ENCODE measurements at places on chromosomes 6 and 20. TPM values are rescaled to one million over a fixed set of nuclear protein-coding genes. Genes with fewer than 3 reads are reported as not detected.

The TGM3 gene
- total RNA-seq: 626 TPM

The BPI gene
- total RNA-seq: not detected

The C6orf132 gene
- total RNA-seq: 175 TPM

The ARFGAP1 gene
- 33.9 TPM for total RNA-seq

The GSTA3 gene
- not detected for total RNA-seq

The MYB gene
- 3.5 TPM for total RNA-seq

The LSM2 gene
- 70.8 TPM for total RNA-seq

The PTK6 gene
- total RNA-seq: 40.8 TPM

The HFE gene
- total RNA-seq: 2.9 TPM

The POPDC3 gene
- not detected for total RNA-seq

The LTV1 gene
- total RNA-seq: 21.1 TPM

GRCh38 chr20:59025511-59025910, 6.3 kb downstream of the TUBB1 start:
- no peak for DNase-seq

GRCh38 chr6:154595538-154595937, 85.1 kb upstream of the CNKSR3 start:
- no peak for DNase-seq

DNA sequence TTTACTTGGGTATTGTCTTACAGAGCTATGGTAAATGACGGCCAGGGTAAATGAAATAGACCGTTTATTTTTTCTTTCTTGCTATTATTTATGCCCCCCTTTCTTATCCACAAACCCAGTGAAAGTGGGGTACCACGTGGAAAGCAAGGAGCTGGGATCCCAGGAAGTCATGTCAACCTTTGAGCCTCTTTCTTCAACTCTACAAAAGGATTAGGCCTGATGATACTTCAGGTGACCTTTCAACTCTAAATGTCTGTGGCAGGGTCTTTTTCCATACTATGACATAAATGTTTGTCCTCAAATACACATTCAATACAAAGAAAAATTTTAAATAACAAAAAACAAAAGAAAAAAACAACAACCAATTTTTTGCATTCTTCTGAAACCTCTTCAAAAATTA, 291.4 kb downstream of the ADGB start:
- DNase-seq: no peak

DNA sequence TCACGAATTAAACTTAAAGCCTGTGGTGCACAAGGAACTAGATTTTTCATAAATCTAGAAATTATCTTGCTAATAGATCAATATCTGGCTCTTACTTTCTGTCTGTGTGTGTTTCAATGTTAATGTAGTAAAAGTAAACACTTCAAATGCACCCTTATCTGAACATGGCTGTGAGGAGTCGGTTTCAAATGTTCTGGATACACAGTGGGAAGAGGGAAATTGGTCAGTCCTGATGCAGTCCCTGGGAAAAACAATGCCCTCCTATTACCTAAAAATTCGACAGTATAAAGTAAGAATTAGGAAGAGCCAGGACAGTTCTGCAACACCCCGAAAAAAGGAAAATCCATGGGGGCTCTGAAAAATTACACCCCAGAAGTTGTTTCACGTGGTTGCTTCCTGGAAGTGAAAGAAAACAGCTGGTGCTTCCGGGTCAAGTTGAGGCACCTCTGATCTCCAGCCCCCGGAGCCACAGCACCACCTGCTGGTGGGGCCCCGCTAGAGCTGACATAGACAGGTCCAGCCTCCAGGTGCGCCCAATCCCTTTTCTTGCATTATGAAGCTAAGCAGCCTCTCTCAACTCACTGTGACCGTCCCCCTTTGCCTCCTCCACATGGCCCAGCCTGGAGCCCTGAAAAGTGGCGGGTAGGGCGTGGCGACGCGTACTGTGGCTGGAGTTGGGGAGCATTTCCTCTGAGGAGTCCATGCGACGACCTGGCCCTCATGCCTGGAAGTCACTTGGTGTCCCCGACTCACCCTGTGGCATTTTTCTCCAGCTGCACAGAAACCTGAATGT, 8.3 kb downstream of the SEMG2 start:
- DNase-seq: no peak

- no peak for DNase-seq
These were observed 864.5 kb upstream of the MAN1A1 start for GRCh38 chr6:120214088-120214499.

DNA sequence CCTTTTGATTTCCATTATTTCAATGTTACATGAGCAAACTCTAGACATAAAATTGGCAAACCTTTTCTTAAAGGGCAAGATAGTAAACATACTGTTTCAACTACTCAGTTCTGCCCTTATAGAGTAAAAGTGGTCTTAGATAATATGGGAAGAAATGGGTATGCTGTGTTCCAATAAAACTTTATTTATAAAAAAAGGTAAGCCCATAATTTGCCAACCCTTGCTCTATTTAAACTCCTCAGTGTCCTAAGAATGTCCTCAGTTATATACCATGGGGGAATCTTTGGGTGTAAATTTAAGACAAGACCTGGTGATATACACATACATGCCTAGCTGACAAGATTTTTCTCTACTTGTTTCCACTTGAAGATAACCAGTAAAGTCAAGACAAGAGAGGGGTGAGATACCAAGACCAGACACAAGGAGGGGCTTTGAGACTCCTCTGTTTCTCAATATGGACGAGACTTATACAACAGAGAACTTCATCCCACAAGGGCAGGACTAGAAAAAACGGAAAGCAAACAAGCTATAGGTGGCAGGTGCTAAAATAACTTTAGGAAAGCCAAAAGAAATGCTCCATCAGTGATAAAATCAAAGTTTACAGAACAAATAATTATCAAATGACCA, 10.5 kb downstream of the SNX3 start:
- no peak for DNase-seq

DNA sequence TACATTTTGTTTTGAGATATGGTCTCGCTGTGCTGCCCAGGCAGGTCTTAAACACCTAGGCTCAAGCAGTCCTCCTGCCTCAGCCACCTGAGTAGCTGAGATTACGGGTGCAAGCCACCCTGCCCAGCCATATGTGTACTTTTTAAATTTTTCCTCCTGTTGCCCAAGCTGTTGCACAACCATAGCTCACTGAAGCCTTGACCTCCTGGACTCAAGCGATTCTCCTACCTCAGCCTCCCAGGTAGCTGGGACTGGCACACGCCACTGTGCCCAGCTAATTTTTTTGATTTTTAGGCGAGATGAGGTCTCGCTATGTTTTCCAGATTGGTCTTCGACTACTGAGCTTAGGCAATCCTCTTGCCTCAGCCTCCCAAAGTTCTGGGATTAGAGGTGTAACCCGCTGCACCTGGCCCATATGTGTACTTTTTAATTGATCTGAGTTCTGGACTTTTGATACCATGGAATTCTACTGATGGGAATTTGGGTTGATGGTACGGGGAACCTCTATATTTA, 44.9 kb downstream of the ITCH start:
- no peak for DNase-seq

DNA sequence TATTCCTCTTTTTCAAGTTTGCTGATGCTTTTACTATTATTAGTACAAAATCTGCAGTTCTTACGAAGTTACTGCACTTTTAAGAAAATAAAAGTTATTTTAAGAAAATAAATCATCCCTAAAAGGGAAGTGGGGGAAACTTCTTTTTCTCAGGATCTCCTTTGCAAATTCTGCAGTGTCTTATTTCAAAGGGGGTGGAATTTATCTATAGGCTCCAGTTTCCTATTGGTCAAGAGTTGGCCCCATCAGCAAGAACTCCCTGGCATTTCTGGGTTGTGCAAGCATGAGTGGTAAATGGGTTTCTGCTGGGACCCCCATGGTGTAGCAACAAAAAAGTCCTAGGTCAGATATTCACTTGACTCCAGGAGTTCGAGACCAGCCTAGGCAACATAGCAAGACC, 136.3 kb upstream of the PRDM1 start:
- DNase-seq: no peak

- no peak for DNase-seq
These were observed 107.5 kb downstream of the TMEM170B start for GRCh38 chr6:11645016-11645415.

- no peak for DNase-seq
These were observed 2.5 kb upstream of the LSM14B start for GRCh38 chr20:62119591-62120364.

DNA sequence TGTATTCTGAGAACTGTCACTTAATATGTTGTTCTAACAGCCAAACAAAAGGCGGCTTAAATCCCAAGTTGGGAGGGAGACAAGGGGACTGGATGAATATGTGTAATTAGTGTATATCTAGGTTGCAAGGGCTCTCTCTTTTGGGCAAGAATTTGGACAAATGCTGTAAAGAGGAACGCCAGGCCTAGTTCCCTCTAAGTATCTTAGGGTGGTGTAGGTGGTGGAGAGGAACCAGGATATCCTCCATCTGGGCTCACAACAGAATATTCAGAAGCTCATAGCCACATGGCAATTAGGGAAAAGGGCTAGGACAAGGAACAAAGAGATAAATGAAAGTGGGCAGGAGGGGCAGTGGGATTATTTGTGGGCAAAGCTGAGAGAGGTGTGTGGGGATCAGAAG, 149.5 kb downstream of the LRFN2 start:
- no peak for DNase-seq

- DNase-seq: no peak
These were observed 129.9 kb downstream of the MRPL14 start for GRCh38 chr6:43997345-43997677.

- peak; percentile 77 for DNase-seq
These were observed 57.2 kb upstream of the ARID1B start for GRCh38 chr6:156719720-156720563.

GRCh38 chr6:16684896-16685554, 76.2 kb downstream of the ATXN1 start:
- no peak for DNase-seq

DNA sequence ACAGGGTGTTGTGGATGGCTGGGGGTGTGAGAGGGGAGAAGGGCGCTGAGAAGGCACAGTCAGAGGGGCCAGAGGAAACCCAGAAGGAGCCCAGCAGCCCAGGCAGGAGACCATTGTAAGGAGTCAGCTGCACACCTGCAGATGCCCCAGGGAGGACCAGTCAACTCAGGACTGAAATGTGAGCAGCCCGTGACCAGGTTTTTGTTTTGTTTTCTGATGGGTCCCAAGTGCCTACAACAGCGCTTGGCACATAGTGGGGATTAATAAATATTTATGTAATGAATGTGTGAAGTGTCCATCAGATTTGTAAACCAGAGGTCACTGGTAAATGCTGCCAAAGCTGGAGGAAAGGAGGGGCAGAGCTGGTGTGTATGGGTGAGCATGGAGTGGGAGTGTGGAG, 30.2 kb downstream of the TRAM2 start:
- no peak for DNase-seq

DNA sequence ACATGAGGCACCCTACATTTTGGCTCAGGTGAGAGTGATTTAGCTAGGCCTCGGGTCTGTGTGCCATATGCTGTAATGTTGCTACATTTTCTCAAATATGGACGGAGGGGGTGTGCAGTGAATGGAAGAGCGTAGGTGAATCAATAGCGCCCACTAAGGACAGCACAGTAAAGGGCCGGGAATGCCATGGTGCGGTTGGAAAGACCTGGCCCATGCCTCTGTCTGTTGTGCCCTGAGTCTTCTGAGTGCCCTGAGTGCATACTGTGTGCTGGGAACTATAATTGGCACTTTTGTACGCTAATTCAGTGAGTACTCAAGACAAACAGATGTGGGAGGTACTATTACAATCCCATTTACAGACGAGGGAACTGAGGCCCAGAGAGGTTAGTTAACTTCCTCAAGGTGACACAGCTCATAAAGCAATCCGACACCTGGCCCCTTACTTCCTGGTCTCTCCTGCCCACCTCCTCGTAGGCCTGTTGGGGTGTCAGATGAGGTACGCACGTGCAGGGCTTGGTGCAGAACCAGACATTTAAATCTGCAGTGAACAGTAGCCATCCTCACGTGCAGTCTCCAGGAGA, 17.3 kb downstream of the SLC22A1 start:
- no peak for DNase-seq

DNA sequence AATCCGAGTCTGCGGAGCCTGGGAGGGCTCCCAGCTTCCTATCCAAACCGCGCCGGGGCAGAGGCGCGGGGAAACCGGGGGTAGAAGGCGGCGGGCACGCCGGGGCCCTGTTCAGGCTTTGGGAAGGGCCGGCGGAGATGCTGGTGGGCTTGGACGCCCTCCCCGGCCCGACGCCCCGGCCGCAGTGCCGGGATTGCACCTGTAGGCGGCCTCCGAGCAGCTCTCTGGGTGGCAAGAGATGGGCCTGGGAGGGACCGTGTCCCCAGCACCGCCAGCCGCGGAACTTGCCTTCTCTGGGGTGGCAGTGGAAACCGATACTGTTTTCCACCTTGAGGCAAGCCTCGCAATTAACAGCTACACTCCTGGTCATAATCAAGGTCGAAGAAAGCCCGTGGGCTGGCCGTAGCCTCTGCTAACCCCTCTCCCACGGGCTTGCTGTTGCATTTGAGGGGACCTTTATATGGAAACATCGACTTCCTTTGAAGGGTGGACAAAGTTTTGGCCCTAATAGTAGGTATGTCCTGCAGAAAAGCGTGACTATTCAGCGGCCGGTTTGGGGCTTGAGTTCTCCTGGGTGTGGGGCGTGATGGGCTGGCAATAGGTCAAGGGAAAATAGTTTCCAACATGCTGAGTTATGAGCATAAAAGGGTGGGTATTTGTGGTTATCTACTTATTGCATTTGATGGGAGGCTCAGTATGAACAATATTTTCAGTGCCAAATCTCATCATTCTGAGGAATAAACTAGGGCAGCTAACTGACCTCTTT, 1.1 kb upstream of the JAG1 start:
- no peak for DNase-seq

GRCh38 chr20:6209093-6209492, 86.3 kb upstream of the FERMT1 start:
- DNase-seq: no peak

GRCh38 chr6:37783856-37784584, 35.5 kb upstream of the ZFAND3 start:
- no peak for DNase-seq

DNA sequence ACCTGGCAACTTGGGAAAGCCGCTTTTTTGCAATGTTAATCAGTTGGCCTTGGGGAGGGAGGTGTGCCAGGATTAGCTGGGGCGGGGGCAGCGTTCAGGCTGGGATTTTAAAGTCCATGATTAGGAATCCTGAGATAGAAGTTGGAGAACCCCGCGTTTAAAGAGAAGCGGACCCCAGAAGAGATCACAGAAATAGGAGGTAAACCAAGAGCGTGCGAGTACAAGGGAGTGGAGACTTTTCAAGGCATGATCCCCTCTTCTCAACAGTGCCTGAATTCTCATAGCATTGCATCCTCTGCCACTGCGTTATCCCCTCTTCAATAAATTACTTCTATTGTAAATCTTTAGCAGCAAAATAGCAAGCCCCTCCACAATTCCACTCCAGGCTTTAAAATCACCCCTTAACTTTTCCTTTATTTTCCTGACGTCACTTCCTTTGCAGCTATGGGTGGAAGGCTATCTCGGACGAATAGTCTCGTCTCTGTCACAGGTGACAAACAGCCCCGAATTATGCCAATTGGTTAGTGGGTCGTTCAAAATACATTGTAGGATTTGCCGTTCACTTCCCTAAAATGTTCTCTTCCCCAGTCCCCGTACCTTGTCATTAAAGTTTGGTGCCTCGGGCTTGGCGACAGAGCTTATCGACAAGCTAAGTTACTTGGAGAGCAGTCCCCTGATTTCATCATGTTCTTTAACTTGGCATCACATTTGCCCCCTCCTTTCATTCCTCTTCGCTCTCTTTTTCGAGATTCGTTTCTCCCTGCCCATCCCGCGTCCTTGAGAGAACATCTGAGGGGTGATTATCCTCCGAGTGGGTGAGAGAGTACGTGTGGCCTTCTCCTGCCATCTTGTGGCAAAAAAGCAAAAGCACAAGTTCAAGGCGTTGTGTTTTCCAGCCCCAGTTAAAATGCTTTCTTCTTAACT, 17.1 kb downstream of the OR2B2 start:
- DNase-seq: no peak

- peak; percentile 8 for DNase-seq
These were observed 142.2 kb downstream of the NFATC2 start for GRCh38 chr20:51400051-51400926.

Data from esophagus squamous epithelium (tissue), 5 donors.